ENCODE measurements at places on chromosomes 1 and 21.

DNA sequence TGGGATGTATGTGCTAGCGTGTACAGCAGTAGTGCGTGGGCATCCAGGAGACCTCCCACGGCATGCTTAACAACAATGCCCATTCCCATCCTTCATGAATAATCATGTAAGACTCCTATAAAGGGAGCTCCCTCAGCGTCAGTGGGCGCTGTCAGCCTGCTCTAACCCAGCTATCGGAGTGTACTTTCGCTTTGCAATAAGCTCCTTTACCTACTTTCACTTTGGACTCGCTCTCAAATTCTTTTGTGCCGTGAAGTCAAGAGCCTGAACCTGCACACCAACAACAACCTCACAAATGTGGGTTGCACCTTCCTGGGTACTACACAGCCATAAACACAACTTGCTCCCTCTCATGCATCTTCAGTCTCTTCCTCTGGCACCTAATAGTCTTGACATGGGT lies 114.8 kb upstream of the PAXBP1 start:
- peak; percentile 27 for DNase-seq

GRCh38 chr1:89339039-89339438 lies 24.8 kb upstream of the GBP6 start:
- no peak for DNase-seq

- DNase-seq: no peak
Measured at GRCh38 chr1:89051955-89052312, 13.1 kb downstream of the GBP1 start.

- no peak for DNase-seq
Measured at GRCh38 chr1:230842801-230843200, 25.5 kb downstream of the C1orf198 start.

- no peak for DNase-seq
Measured at GRCh38 chr1:27348861-27349783, 7.3 kb downstream of the SYTL1 start.

- DNase-seq: no peak
Measured at GRCh38 chr1:8145545-8146202, 119.6 kb upstream of the ERRFI1 start.
